Fibroblast of skin of scalp (primary cell): ENCODE measurements at places on chromosomes 1 and 21.

DNA sequence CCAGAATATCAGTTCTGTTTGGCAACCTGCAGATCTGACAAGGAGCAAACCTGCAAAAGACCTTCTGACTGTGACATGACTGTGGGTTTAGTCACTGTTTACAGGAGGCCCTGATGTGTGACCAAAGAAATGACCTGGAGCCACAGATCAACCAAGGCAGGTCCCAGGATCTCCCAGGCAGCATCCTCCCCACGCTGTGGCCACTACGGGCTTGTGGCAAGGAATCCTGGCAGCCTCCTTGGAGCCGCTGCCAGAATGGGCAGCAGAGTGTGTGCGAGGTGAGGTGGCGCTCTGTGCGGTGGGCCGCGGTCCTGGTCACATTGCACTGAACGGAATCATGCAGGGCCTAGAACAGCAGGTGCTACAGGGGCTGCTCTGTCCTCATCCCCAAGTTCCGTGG lies 15.9 kb downstream of the MCM3AP start:
- no peak for DNase-seq

GRCh38 chr1:9294910-9295636 lies 2.4 kb downstream of the SPSB1 start:
- peak; percentile 80 for DNase-seq

GRCh38 chr1:119143706-119144105 lies 3.3 kb upstream of the WARS2 start:
- no peak for DNase-seq

GRCh38 chr1:200281201-200281835 lies 128.5 kb downstream of the ZNF281 start:
- no peak for DNase-seq

DNA sequence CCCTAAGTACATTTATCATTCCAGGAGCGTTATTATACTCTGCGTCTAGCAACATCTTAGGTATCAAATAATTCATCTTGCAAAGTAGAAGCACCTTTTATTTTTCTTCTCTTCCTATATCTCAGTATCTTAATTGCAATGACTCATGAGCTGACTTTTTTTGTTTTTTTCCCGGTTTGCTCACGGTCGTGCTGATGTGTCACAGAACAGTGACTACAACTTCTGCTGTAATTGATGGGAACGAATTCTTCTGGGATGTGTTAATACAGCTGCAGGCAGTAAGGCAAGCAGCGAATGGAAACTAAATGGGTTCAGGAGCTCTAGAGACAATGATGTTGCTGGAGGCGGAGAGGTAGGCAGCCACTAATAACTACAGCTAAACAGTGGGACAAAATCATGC lies 89.8 kb upstream of the TMPRSS15 start:
- peak; percentile 68 for DNase-seq

DNA sequence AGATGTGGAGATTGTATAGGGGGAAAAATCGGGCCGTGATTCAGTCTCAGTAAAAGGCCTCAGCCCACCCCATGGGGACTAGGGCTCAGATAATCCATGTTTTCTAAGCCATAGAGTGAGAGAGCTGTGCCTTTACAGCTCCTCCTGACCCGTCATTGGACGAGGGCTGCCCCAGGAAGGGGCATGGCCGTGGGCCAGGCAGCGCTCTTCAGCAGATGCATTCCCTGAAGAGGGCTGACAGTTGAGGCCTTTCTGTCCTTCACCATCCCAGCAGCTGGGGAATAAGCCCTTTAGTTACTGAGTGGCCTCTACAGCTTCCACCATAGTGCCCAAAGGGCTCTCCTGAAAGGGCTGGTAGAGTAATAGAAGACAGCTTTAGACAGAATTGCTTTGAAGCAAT lies 57.2 kb downstream of the ST3GAL3 start:
- no peak for DNase-seq

DNA sequence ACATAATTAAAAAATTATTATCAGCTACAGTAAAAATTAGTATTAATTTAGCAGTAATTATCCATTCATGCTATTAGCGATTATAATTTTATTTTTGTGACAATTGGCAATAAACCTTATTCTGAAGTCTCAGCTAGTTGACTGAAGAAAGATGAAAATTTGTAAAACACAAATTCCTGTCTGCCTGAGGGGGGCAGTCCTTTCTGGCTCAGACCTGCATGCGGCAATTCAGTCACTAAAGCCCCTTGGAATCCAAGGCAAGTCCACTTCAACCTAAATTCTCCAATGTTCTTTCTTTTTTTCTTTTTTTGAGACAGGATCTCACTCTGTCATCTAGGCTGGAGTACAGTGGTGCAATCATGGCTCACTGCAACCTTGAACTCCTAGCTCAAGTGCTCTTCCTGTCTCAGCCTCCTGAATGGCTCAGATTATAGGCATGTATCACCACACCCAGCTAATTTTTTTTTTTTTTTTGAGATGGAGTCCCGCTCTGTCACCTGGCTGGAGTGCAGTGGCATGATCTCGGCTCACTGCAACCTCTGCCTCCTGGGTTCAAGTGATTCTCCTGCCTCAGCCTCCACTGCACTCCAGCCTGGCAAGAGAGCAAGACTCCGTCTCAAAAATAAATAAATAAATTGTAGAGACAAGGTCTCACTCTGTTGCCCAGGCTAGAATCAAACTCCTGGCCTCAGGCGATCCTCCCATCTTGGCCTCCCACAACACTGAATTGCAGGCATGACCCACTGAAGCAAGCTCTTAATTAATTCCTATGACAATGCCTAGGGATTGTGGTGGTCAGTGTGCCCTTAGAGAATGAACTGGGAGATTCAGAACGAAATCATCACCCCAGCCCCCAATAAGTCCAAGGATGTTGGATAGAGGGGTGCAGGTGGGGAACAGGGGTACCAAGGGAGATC lies 24.2 kb upstream of the ITPKB start:
- DNase-seq = no peak

DNA sequence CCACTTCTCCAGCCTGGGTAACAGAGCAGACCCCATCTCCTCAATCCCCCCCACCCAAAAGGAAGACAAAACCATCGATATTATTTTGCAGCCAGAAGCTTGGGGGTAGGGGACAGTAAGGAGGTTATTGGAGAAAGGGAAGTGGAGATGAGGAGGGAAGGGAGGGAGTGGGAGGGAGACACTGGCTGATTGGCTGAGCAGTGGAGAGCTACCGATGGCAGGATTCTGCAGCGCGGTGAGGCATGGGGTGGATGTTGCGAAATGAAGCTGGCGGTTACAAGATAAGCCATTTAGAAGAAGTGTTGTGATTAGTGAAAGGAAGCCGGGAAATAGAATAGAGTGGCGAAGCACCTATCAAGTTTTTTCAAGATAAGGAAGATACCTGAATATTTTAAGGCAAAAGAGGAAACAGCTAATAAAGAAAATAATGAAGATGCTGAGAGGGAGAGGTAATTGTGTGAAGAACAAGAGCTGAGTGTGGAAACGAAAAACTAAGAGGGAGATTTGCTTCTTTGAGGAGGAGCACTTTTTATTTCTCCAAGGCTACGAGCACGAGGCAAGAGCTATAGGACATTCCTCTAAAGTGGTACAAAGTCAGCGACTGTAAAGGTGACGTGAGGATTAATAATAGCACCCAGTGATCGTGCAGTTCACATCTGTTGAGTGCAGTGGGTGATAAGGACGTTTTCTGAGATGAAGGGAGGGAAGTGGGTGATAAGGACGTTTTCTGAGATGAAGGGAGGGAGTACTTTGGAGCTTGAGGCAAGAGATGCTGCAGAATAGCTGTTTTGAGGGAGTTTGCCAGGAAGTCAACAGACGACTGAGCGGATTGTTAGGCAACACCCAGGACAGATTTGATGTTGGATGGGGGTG lies 103.2 kb upstream of the KIF26B start:
- DNase-seq = no peak

- DNase-seq = no peak
Measured at GRCh38 chr1:178408871-178409270, 87.9 kb downstream of the CLEC20A start.

- DNase-seq = no peak
Measured at GRCh38 chr1:231536099-231536498, 7.6 kb downstream of the TSNAX start.

GRCh38 chr1:202994756-202995155 lies 12.4 kb upstream of the TMEM183A start:
- no peak for DNase-seq

GRCh38 chr1:101004670-101005069 lies 20.9 kb downstream of the DPH5 start:
- peak; percentile 47 for DNase-seq
